ENCODE measurements at places on chromosomes 13 and 19. TPM values are rescaled to one million over a fixed set of nuclear protein-coding genes. Genes with fewer than 3 reads are reported as not detected.

The IGFL4 gene
- total RNA-seq: not detected

The GZMM gene
- total RNA-seq: not detected

The CLEC17A gene
- not detected for total RNA-seq

The SIGLEC14 gene
- not detected for total RNA-seq

The ZNF583 gene
- total RNA-seq: 2.2 TPM

The CCDC159 gene
- total RNA-seq: 24.1 TPM

The WASF3 gene
- 20.4 TPM for total RNA-seq

The KLK12 gene
- total RNA-seq: 4.2 TPM

The ZNF575 gene
- 2.9 TPM for total RNA-seq

The TEAD2 gene
- 20.4 TPM for total RNA-seq

The GTF2F1 gene
- total RNA-seq: 52.8 TPM

The ZNF665 gene
- 1.5 TPM for total RNA-seq

The TNFSF9 gene
- 7.9 TPM for total RNA-seq

The ADAMTS10 gene
- 66.3 TPM for total RNA-seq

The PNMA8B gene
- total RNA-seq: 2.7 TPM

The ZNF610 gene
- 0.98 TPM for total RNA-seq

The FXYD7 gene
- 3.4 TPM for total RNA-seq

The CHAF1A gene
- total RNA-seq: 21.4 TPM

The ZNF571 gene
- 2.9 TPM for total RNA-seq

The ZNF599 gene
- 5.9 TPM for total RNA-seq

The TSSK6 gene
- total RNA-seq: 0.98 TPM

The PEPD gene
- 61.9 TPM for total RNA-seq

The TJP3 gene
- 17.7 TPM for total RNA-seq

The TMC4 gene
- 22.3 TPM for total RNA-seq

The PDX1 gene
- not detected for total RNA-seq

The SLC10A2 gene
- total RNA-seq: not detected

The MISP gene
- 0.49 TPM for total RNA-seq

The ICAM5 gene
- total RNA-seq: 2.0 TPM

The ZNF534 gene
- total RNA-seq: not detected

The PEAK3 gene
- total RNA-seq: 2.0 TPM

The LRCH1 gene
- total RNA-seq: 21.4 TPM

The ICAM4 gene
- total RNA-seq: not detected

The CEACAM6 gene
- 6.9 TPM for total RNA-seq

The RPS5 gene
- 1,974 TPM for total RNA-seq

The RNF225 gene
- total RNA-seq: 0.98 TPM

The FUT6 gene
- total RNA-seq: 36.8 TPM

The NLRP5 gene
- total RNA-seq: not detected

The ZNF808 gene
- total RNA-seq: 14.7 TPM

The WDR62 gene
- 2.5 TPM for total RNA-seq

The CRB3 gene
- total RNA-seq: 4.9 TPM

The CRX gene
- total RNA-seq: not detected

The JSRP1 gene
- not detected for total RNA-seq

The NLRP9 gene
- not detected for total RNA-seq

The ZNF260 gene
- 6.4 TPM for total RNA-seq

The CYP4F2 gene
- 6.9 TPM for total RNA-seq

The SHISA2 gene
- total RNA-seq: not detected

The SIGLEC10 gene
- total RNA-seq: 3.7 TPM

The SIRT6 gene
- 65.6 TPM for total RNA-seq

The ZNF569 gene
- total RNA-seq: 3.7 TPM

The TSEN34 gene
- 52.3 TPM for total RNA-seq

The NAPSA gene
- 0.74 TPM for total RNA-seq

All from vagina (tissue), 2 donors.